ENCODE measurements at places on chromosomes 4 and X. TPM values are rescaled to one million over a fixed set of nuclear protein-coding genes. Genes with fewer than 3 reads are reported as not detected.
A peak's percentile ranks its signal among the peaks of the same experiment; 100 is the strongest.

- DNase-seq: no peak
These were observed 182.2 kb downstream of the GABRB1 start for GRCh38 chr4:47213539-47213938.

- no peak for DNase-seq
These were observed 14.3 kb upstream of the FAM13A start for GRCh38 chr4:89071311-89071710.

DNA sequence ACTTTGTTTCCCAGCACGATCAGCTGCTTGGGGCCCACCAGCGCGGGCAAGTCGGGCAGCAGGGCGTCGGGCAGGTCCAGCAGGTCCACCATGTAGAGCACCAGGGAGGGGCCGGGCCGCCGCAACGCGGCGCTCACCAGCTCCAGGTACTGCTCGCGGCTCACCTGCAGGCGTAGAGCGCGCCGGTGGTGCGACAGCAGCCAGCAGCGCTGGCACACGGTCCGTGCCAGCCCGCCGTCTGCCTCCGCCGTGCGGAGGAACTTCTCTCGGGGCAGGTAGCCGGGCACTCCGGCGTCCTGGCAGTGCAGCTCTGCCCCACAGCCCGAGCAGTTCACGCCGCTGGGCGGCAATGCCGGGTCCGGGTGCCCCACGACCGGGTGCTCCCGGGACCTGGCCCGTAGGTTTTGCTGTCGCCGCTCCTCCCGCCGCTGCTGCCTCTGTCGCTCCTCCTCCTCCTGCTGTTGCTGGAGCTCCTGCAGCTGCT lies 527 bp downstream of the NOA1 start:
- peak; percentile 43 for DNase-seq

The NIPAL1 gene
- total RNA-seq: 0.39 TPM

DNA sequence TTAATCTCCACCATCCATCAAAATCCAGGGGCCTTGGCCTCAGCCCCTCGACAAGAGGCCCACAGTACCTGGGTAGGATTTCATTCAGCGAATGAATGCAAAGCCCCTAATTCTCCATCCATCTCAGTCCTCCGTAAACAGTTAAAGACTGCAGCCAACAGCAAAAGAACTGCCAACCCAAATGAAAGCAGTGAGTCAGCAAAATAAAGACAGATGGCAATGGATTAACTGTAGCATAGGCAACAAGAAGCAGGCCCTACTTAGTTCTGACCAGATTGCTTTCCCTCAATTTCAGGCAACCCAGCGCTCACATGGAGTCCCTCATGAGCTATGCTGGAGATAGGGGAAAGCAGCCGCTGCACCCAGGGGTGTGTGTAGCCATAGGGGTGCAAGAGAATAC lies 21.4 kb downstream of the PLAC1 start:
- DNase-seq: no peak

- no peak for DNase-seq
These were observed 101.2 kb downstream of the SMIM20 start for GRCh38 chr4:26015133-26015651.

DNA sequence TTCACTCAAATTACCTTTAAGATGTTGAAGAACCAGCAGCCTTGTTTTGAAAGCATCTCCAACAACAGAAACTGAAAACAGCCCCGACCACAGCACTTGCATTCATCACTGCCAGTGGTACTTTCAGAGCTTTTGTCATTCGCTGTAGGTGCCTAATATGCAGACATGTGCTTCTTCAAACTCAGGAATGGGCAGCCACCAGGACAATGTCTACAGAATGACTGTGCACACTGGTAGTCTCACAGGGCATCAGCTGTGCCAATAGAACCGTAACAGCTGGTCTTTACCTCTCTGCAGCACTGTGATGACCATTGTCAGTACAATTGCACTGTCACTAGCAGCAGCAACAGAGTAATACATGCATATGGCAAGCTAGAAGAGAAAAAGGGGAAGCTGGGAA lies 1149.7 kb downstream of the STPG2 start:
- no peak for DNase-seq

- DNase-seq: no peak
These were observed 5.1 kb upstream of the SFRP2 start for GRCh38 chr4:153794006-153794405.

- no peak for DNase-seq
These were observed 50.3 kb downstream of the CASP3 start for GRCh38 chr4:184598753-184599491.

The PHEX gene
- total RNA-seq: 0.63 TPM

The FHL1 gene
- 148 TPM for total RNA-seq

DNA sequence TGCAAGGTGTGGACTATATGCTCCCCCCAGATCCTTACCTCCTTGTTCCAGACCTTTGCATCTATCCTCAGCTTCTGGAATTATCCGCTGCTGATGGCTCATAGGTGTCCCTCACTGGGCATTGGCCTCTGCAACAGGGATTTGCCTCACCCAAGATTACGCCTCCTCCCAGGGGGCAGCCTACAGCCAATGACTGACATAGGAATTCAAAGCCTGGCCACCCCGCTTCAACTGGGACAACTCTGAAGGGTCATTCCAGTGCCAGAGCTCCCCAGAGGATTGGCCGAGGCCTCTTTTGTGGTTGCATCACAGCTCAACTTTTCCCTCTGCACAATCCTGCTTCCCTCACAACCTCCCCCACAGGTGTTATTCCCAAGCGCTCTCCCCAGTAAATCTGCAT lies 5.0 kb downstream of the SYN1 start:
- no peak for DNase-seq

The CT55 gene
- not detected for total RNA-seq

GRCh38 chr4:158604369-158604768 lies 67.3 kb downstream of the C4orf46 start:
- DNase-seq: no peak

The TMEM156 gene
- 0.39 TPM for total RNA-seq

GRCh38 chr4:149711593-149712365 lies 103.9 kb downstream of the IQCM start:
- DNase-seq: no peak

- no peak for DNase-seq
These were observed 312.4 kb downstream of the DHRSX start for GRCh38 chrX:2188330-2188792.

DNA sequence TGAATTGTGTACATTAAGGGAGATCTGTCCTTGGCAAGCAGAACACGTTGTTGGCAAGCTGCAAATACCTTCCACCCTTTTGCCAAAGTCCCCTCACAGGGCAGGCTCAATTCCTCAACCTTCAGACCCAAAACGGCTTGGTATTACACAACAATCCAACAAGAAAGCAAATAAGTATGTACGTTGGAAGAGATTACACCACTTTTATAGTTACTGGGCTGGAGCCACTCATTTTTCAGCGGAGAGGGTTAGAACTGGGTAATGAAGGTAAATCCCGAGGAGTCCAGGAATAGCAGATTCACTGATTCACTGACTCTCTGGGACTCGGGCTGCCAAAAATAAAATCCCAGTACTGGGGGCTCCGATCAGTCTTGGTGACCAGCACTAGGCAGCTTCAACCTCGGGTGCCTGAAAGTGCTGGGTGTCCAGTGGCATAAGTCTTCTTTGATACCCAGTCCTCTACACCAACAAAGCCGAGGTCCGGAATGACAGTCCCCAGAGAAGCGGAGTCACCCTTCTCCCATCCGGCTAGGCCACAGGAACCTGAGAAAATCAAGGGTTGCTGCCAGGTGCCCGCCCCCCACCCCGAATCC lies 587 bp downstream of the TIMM8A start:
- no peak for DNase-seq

GRCh38 chrX:32597777-32598176 lies 613.6 kb downstream of the DMD start:
- no peak for DNase-seq

The CENPVL1 gene
- total RNA-seq: not detected

DNA sequence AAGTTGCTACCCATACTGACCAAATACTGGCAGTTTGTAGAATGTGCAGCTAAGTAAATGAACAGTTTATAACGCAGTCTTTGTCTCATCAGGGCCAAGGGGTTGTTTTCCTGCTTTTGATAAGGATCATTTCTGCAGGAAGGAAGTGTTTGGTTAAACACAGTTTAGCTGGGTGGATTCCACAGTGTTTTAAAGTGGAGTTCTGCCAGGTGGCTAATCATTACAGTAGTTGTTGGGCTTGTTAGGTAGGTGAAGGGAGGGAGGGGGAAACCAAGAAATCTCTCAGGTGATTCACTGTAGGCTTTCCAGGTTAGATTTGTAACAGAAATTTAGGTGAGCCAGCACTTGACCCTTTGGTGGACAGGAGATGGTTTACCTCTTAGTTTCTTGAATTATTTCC lies 58.1 kb downstream of the FNIP2 start:
- DNase-seq: peak; percentile 31

The GUCY1B1 gene
- total RNA-seq: 8.7 TPM

The RENBP gene
- total RNA-seq: 10.1 TPM

- DNase-seq: no peak
These were observed 455.6 kb downstream of the TMA16 start for GRCh38 chr4:163949976-163950601.

DNA sequence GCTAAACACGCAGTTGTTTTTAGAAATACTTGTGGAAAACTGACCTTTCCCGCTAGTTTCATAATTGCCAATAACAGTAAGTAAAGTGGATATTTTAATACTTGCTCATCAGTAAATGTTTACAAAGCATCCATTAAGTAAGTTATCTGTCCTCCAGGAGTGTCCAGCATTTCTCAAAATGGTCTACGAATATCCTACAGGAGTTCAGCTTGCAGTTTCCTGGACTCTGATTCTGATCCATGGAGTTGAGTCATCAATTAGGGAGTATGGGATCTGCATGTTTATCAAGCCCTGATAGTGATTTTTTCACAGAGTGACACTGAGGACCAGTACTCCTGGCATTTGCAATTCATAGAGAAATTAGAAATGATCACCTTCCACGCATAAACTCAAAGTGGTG lies 325.2 kb upstream of the AADAT start:
- no peak for DNase-seq
